ENCODE measurements at places on chromosomes 6 and 20.

DNA sequence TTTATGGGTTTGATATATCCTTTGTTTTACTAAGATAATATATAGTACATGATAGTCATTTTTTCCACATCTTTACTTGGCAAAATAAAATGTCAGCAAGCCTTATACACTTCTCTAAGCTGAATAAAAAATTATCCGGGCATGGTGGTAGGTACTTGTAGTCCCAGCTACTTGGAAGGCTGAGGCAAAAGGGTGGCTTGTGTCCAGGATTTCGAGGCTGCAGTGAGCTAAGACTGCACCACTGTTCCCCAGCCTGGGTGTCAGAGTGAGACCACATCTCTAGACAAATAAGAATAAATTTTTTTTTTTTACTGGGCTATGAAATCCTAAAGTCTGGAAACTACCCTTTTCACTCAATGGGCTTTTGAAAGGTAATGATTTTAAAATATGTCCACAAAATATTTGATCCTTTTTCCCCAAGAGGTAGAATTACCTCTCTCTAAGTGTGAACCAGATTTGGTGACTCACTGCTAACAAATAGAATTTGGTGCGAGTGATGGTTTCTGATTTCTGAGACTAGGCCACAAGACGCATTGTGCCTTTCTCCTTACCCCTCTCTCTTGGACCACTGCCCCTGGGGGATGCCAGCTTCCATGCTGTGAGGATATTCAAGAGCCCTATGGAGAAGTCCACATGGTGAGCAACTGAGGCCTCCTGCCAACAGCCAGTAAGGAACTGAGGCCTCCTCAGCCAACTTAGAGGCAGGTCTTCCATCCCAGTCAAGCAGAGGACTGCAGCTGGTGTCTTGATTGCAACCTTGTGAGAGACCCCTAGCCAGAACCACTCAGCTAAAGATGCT is 84.2 kb upstream of the ZNFX1 start:
- DNase-seq = no peak

DNA sequence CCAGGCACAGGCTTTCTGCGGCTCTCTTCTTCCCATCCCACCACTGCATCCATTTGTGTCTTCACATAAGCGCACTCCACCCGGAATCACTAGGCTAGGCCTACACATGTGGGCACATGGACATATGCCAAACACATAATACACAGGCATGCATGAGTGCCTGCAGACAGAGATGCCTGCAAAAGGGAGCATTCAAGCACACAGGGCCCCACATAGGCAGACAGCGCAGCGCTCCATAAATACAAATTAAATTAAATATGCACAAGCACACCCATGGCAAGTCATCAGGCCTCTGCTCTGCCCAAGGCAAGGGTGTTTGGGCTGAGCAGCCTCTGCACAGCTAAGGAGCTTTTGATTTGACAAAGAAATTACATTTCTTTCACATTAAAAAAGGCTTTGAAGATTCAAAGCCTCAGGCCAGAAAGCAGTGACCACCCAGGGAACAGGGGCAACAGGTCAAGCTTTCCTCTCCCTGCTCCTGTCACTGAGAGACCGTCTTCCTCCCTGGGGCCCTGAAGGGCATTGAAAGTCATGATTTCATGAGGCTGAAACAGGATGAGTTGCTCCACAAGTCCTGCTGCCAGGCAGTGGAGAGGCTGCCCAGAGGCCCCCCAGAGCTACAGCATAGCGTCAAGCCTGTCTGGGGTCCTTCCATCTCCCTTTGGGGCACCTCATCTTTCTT is 134.2 kb upstream of the LRFN2 start:
- no peak for DNase-seq

DNA sequence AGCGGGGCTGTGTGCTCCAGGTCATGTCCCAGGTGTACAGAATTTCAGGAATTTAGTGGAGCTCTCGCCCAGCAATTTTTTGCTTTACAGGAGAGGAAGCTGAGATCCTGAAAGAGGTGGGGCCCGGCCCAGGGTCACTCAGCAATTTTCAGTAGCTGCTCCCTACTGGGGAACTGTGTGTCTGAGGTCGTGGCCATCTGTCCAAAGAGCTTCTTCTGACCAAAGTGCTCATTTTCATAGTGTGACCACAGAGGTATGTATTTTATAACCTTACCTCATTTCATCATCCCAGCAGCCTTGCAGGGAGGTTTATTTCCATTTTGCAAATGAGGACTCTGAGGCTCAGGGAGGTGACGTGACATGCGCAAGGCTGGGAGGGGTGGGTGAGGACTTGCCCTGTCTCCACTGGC is 46.3 kb downstream of the FAM209B start:
- DNase-seq = no peak

- DNase-seq = peak; percentile 62
Observed at GRCh38 chr20:8244637-8245036, 112.6 kb downstream of the PLCB1 start.

DNA sequence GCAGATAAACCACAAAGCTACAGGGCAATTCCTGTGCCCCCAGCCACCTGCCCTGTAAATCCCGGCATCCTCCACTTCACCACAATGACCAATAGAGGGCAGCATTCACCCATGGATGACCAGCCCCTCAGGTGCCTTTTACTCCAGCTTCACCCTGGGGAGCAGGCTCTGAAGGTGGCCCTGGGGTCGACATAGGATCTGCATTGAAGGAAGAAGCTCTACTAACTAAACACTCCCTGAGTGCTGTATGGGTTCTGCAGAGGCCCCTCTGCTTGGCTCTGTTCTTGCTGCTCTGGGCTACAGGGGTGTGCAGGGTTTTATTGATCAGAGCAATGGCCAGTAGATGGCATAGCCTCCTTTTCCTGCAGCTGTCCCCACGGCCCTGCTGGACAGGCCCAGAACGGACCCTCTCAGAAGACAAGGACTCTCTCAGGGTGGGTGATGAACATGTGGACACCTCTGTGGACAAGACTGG is 20.3 kb downstream of the CST4 start:
- DNase-seq = no peak

- no peak for DNase-seq
Observed at GRCh38 chr20:14208956-14209355, 128.5 kb downstream of the FLRT3 start.

GRCh38 chr6:21614226-21614625 is 20.7 kb downstream of the SOX4 start:
- DNase-seq = no peak

DNA sequence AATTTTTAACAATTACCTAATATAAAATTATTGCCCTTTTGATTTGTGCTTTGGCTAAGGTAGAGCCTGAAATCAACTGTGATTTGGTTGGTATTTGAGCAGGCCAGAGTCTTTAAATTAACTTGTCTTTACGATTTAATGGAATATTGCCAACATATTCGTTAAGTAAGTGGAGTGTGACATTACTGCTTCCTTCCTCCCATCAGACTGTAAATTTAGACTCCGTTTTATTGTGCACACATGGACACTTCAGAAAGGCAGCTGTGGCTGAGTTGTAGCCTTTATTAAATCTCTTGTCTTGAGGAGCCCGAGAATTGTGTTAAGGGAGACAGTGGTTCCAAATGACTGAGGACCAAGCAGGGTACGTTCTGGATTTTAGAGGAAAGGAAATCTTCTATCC is 57.4 kb downstream of the CAP2 start:
- DNase-seq = no peak

DNA sequence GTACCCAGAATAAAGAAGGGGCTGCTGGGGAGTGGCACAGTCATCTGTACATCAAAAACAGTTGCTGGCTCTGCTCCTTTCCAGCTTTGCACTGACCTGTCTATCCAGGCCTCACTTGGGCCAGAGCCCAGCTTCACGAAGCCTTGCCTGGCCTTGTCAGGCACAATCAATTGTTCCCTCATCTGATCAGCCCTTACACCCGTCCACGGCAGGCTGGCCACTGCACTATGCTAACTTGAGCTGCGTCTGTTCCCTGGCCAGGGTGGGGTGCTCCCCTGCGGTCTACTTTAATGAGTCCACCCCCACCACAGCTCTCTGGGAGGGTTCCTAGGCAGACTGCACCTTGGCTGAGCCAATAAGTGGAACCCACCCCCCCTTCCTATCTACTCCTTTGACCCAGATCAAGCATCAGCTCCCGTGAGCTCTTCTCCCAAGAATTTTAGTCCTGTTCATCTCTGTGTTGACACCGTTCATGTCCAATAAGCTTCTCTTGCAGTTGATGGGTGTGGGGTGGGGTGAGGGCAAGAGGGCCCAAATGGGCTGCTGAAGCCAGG is 74.3 kb upstream of the MLN start:
- DNase-seq = no peak

DNA sequence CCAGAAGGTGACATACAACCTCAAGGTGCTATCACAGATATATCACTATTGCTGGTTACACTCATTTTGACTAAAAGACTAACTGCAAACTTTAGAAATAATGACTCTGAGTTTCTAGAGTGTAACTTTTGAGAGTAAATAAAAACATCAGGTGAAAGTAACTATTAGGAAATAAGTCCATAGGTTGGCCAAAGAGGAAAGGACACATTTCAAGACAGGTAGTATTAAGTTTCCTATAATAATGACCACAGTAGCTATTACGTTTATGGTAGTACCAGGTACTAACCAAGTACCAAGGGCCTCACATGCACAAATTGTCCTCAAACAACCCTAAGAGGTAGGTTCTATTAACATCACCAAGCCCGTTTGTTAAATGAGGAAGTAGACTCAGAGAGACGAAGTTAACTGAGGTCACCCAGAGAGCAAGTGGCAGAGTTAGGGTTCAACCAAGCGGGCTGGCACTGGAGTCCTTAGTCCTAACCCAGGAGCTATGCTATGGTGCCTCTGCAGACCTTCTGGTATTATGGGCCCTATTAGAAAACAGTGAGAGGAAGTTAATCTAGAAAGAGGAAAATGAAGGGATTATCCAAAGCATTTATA is 36.8 kb downstream of the HEBP2 start:
- DNase-seq = no peak

- no peak for DNase-seq
Observed at GRCh38 chr20:46875059-46875458, 19.6 kb upstream of the EYA2 start.

DNA sequence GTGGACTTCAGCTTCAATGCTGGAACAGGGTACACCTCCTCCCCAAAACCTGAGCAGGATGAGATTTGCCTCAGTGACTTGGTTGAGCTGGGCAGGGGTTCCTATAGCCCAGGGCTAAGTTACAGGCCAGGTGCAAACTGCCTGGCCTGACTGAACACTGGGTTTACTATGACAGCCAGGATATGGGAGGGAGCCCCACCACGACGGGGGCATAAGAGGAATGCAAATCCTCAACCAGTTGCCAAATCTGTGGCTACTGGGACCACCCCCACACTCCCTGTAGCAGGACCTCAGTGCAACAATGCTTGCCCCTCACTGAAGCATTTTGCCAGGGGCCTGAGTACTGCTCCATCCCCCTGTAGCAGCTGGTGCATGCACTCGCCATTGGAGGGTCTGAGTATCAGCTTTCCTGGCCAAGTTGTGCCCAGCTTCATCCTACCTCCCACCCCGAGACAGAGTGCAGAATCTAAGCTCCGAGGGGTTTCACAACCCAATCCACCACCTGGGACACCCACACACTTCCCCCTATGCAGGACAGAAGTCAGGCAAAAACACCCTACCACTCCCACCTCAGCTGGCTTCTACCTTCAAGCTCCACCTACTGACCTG is 27.6 kb downstream of the TREML4 start:
- DNase-seq = no peak

DNA sequence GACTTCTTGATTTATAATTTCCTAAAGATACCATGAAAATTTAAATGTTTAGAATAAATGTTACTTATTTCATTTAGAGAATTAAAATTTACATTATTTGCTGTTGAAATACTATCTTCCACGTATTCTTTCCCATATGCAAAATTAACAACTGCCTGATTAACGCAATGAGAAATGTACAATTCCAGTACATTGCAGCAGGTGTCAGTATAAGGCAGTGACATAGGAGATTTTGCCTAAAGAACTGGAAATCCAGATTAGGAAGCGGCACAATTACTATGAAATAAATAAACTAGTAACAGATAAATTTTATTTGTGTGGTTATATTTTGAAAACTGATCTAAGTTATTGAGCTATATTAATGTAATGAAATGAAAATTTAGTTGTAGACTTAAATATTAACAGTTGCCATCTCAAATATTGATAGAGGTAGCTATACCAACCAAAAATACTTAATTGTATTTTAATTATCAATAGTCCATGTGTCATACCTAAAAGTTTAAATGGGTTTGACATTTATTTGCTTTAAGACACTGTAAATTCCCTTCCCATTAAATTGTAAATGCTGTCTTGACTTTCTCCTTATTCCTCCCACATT is 300.2 kb downstream of the UTRN start:
- no peak for DNase-seq

- no peak for DNase-seq
Observed at GRCh38 chr6:22575190-22575589, 5.8 kb downstream of the HDGFL1 start.

DNA sequence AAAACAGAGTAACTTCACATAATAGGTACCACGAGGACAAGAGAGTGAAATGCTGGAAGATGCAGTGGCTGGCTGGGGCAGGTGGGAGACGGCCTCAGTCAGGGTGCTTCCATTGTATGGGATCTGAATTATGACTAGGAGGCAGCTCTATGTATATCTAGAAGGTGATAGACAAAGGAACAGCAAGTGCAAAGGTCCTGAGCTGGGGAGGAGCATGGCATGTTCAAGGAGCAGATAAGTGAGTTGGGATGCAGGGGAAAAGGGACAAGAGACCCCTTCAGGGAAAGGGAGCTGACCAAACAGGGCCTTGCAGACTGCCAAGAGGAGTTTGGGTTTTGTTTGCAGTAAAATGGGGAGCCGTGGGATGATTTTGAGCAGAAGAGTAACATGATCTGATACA is 8.3 kb upstream of the SLC9A8 start:
- DNase-seq = no peak
